M059J (cell line): ENCODE measurements at places on chromosomes 3 and 15.

DNA sequence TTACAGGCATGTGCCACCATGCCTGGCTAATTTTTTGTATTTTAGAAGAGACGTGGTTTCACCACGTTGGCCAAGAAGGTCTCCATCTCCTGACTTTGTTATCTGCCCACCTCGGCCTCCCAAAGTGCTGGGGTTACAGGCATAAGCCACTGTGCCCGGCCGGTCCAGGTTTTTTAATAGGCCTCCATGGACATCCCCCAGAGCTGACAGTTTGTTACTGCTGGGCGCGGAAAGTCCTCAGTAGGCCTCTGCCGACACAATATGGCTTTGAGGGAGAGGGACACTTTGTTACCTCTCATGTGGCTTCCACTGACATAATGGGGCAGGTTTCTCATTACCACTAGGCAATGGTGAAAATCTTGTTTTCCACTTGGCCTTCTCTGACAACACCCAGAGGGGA lies 152.0 kb downstream of the WNT7A start:
- no peak for DNase-seq

DNA sequence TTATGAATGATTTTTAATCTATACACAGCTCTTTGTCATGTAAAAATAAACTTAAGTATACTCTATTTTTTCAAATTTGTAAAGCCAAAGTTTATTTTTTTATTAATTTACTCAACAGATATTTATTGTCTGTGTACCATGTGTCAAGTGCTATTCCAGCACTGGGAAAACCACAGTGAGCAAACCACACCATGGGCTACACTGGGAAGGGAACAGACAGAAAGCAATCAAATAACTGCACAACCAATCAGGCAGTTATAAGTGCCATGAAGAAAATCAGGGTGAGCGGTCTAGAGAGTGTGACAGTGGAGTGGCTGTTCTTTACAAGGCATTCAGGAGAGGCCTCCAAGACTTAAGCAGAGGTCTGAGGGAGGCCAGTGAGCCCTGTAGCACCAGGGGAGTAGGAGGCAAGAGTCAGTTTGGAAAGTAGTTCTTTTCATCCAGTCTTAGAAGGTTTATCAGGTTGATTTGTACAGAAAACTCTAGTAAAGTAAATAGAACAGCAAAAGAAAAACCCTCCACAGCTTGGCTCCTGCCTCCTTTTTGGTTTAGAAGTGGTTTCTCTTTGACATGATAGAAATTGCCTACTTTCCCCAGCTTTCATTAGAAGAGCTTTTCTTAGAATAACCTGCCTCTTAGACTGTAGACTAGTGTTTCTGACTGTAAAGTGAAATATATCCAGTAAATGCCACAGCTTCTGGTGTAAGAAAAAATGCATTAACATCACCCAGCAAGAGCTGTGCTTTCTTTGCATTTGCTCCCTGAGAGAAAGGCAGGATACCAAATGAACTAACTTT lies 13.7 kb downstream of the EIF2AK4 start:
- DNase-seq = no peak

- DNase-seq = peak; percentile 57
These were observed 15.3 kb downstream of the PYDC2 start for GRCh38 chr3:191476066-191476772.

GRCh38 chr3:79926522-79926921 lies 158.7 kb upstream of the ROBO1 start:
- DNase-seq = no peak
